ENCODE measurements at places on chromosomes 6 and 20.

- DNase-seq: no peak
Observed at GRCh38 chr6:28711788-28712341, 186.2 kb downstream of the GPX5 start.

GRCh38 chr6:7445101-7445500 is 55.5 kb downstream of the RIOK1 start:
- no peak for DNase-seq

- DNase-seq: no peak
Observed at GRCh38 chr6:81736428-81736827, 16.1 kb downstream of the TENT5A start.

DNA sequence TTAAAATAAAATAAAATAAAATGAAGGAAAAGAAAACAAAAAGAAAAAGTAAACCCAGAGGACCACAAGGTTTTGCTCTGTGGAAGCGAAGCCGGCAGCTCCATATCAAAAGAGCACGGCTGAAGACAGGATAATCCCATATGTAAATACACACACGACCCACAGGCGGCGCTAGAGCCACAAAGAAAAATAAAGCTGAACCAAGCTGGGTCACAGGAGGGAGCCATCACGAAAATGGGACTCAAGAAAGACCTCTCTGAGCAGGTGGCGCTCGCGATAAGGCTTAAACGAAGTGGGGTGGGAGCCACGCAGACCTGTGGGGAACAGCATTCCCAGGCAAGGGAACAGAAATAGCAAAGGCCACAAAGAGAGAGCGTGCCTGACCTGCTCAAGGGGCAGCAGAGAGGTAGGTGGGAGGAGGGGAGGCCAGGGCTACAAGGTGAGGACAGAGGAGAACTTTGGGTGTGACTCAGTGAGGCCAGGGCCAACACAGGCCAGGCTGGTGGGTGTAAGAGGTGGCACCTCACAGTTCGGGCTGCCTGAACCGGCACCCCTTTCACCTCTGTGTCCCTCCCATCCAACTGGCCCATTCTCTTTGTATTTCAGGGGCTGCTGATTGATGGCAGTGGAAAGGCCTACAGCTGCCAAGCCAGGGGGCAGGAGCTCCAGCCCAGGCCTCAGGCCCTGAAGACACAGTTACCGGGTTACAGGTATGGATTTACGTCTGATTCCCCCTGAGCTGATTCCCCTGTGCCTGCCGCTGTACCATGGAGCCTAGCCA is 26.0 kb downstream of the PTGIS start:
- DNase-seq: peak; percentile 87

DNA sequence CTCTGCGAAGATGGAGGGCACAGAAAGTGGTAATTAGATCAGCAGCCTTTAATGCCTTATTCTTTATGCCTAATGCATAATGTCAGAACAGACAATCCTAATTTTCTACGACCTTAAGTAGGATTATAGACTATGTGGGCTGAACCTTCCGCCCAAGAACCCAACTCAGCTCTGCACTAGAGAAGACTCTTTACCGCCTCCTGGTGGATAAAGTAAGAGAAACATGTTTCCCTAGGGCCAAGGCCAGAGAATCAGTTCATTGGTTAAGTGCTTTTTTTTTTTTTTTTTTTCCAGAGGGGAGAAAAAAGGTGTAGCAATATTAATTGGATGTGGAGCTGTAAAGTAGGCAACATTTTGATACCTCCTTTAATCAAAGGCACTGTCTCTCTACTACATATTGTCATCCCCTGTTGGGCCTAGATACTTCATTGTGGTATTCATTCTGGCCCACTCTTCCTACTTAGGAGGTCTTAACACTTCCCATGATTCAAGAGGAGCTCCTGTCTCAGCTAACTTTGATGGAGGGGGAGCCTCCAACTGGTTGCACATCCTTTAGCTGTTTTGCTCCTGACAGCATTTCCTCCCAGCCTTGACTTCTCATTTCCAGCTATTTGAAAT is 124.9 kb upstream of the NRN1 start:
- no peak for DNase-seq

DNA sequence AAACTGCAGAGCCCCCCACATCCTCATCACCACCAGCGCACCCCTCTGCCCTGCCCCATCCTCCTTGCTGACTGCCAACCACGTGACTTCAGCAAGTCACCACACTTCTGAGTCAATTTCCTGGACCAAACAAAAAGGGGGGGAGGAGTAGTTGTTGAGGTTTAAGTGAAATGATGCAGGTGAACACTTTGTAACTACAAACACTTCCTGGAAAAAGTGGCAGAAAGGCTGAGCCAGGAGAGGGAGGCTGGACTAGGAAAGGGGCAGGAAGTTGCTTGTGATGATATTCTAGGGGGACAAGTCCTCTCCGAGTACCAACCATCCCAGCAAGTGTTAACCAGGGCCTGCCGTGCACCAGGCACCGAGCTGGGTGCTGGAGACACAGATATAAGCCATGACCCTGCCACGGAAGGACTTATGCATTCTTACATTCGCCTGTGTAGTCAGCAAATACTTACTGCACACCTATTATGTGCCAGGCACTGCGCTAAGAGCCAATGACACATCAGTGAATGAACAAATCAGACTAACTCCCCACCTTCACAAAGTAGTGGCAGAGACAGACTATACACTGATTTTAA is 67.3 kb downstream of the PREX1 start:
- DNase-seq: peak; percentile 84

DNA sequence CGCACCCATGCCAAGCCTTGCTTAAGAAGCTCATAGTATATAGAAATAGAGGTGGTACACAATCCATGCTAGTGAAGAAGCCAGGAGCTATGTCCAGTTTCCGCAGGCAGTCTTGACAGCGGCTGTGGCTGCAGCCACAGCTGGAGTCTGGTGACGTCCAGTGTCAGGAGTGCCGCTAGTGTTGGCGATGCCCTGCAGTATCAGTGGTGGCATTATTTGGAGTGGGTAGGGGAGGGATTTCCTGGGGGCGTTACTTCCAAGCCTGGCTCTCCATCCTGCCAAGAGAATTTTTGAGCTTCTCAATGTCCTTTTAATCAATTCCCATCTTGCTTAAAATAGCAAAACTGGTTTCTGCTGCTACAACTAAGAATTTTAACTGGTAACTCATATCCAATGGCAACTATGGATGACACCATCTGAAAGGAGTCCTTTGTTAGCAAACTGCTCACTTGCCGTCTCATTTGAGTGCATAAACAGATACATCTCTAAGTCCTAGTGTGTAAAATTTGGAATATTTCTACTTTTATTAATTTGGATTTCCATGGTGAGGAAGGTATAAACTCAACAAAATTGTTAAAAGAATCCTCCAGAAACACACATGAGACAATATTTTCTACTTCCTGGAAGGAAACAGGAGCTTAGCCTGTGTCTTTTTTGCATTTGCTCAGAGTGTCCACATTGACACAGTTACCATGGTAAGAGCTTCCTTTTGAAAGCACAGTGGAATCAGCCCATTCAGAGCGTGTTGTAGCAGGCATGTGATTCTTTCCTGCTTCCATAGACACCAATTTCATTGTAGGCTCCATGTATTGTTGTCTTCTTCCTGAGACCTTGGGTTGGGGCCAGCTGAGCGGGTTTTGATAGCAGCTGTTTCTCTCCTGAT is 44.6 kb upstream of the PXDC1 start:
- DNase-seq: no peak

GRCh38 chr6:109373331-109373730 is 8.9 kb downstream of the CD164 start:
- no peak for DNase-seq

DNA sequence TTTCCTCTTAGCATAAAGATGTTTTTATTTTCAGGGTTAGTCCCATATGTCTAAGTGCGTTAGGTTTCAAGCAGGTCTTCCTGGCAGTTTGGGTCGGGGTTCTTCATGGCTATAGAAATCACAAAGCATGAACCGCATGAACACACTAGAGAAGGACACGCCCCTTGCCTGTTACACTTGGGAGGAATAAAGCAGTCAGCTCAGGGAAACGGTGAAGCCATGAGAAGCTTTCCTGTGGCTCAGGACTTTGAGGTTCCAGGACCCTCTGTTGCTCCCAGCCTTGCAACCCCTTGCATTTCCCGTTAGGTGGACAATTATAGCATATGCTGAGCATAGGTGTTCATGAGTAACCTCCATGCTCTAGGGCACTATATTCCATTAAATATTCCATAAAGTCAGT is 96.7 kb downstream of the SYCP2 start:
- DNase-seq: no peak

GRCh38 chr6:112202639-112203341 is 51.6 kb downstream of the LAMA4 start:
- no peak for DNase-seq
